Activated CD8-positive, alpha-beta memory T cell treated with anti-CD3 and anti-CD28 coated beads for 1 hour (primary cell): ENCODE measurements at places on chromosomes 5 and 9.

GRCh38 chr5:42952578-42952974 lies 87.5 kb downstream of the ANXA2R start:
- no peak for DNase-seq

DNA sequence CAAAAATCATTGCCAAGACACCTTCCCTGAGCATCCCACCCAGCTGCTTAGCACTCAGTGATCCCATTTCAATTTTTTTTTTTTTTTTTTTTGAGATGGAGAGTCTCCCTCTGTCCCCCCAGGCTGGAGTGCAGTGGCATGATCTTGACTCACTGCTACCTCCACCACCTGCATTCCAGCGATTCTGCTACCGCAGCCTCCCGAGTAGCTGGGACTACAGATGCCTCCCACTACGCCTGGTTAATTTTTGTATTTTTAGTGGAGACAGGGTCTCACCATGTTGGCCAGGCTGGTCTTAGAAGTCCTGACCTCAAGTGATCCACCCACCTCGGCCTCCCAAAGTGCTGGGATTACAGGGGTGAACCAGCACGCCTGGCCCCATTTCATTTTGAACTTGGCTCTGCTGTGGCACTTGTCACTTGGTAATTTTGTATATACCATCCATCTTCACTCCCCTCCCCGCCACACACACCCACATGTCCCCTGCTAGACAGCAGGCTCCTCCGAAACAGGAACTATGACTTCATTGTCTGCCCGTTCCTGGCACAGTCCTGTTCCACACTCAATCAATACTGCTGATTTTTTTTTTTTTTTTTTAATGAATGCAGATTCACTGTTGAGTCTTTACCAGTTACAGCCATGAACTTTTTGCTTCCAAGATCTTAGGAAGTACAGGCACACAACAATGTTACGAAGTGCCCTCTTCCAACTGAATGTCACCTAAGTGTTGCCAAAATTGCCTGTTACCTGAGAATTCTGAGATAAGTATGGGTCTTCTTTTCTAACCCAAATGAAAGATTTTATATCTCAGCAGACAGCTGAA lies 17.3 kb upstream of the ZBTB34 start:
- no peak for DNase-seq

GRCh38 chr9:105681724-105682123 lies 12.6 kb upstream of the TMEM38B start:
- no peak for DNase-seq

GRCh38 chr9:34379334-34380033 lies 2.8 kb upstream of the MYORG start:
- peak; percentile 78 for DNase-seq

- no peak for DNase-seq
Observed at GRCh38 chr5:44952376-44952775, 143.6 kb downstream of the MRPS30 start.
